Prostate gland (tissue), 2 donors: ENCODE measurements at places on chromosomes 6 and 20. TPM values are rescaled to one million over a fixed set of nuclear protein-coding genes. Genes with fewer than 3 reads are reported as not detected.

C6orf163 gene
- total RNA-seq: 4.7 TPM

SLC22A16 gene
- total RNA-seq: not detected

IPCEF1 gene
- 1.0 TPM for total RNA-seq

MMP24 gene
- 1.7 TPM for total RNA-seq

KCNK5 gene
- 2.7 TPM for total RNA-seq

SLC22A7 gene
- not detected for total RNA-seq

ATP6V1G2 gene
- 0.36 TPM for total RNA-seq

LY6G6C gene
- total RNA-seq: not detected

PMEPA1 gene
- 245 TPM for total RNA-seq

CDKN1A gene
- total RNA-seq: 69.7 TPM

HLA-G gene
- 1.8 TPM for total RNA-seq

OPRM1 gene
- total RNA-seq: not detected
